ENCODE measurements at places on chromosomes 4 and X. TPM values are rescaled to one million over a fixed set of nuclear protein-coding genes. Genes with fewer than 3 reads are reported as not detected.
A peak's percentile ranks its signal among the peaks of the same experiment; 100 is the strongest.

Gene XG
- total RNA-seq: not detected

Gene BEX2
- not detected for total RNA-seq

Gene ZNF157
- total RNA-seq: not detected

Gene FGA
- 19,455 TPM for total RNA-seq

Gene SLC26A1
- 9.6 TPM for total RNA-seq

Gene ANKRD50
- 4.6 TPM for total RNA-seq

Gene FAM193A
- total RNA-seq: 8.5 TPM

Gene NKX3-2
- not detected for total RNA-seq

Gene MTNR1A
- not detected for total RNA-seq

Gene ZCCHC4
- 3.5 TPM for total RNA-seq

GRCh38 chr4:109434007-109434971 is 674 bp downstream of the SEC24B start:
- DNase-seq: peak; percentile 74

GRCh38 chr4:5992171-5992827 is 25.9 kb downstream of the C4orf50 start:
- no peak for DNase-seq

DNA sequence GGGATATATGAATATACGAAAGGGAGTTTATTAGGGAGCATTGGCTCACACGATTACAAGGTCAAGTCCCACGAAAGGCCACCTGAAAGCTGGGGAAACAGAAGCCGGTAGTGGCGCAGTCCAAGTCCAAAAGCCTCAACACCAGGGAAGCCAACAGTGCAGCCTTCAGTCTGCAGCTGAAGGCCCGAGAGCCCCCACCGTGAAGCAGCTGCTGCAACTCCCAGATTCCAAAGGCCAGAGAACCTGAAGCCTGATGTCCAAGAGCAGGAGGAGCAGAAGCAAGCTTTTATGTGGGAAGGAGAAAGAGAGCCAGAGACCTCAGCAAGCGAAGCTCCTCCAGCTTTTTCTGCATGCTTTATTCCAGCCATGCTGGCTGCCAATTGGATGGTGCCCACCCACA is 275.8 kb downstream of the PTTG2 start:
- no peak for DNase-seq

GRCh38 chrX:67585401-67585800 is 41.6 kb downstream of the AR start:
- DNase-seq: no peak

DNA sequence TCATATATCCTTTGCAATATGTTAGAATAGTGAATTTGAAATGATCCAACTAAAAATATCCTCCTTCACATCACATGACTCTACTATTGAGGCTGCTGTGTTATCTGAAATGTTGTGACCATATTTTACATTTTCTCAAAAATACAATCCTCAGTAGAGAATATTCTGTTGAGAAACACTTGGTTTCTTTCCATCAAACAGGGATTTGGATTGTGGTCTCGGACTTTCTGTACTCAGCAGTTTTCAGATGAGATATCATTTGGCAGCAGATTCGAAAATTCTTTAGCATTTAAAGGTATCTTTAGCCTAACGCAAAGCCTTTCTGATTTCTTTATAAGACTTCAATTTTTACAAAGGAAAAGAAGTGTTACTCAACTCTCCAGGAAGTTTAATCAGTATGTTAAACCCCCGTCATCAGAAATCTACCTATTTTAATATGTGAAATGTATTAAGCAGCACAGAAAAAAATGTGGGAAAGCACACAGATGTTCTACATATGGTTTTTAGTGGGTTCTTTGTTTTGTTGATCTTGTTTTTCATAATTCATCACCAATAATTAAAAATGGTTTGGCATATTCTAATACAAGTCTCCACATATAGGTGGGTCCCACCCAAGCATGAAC is 55.4 kb upstream of the ANXA3 start:
- DNase-seq: no peak

GRCh38 chr4:95585016-95585695 is 36.4 kb upstream of the UNC5C start:
- no peak for DNase-seq

DNA sequence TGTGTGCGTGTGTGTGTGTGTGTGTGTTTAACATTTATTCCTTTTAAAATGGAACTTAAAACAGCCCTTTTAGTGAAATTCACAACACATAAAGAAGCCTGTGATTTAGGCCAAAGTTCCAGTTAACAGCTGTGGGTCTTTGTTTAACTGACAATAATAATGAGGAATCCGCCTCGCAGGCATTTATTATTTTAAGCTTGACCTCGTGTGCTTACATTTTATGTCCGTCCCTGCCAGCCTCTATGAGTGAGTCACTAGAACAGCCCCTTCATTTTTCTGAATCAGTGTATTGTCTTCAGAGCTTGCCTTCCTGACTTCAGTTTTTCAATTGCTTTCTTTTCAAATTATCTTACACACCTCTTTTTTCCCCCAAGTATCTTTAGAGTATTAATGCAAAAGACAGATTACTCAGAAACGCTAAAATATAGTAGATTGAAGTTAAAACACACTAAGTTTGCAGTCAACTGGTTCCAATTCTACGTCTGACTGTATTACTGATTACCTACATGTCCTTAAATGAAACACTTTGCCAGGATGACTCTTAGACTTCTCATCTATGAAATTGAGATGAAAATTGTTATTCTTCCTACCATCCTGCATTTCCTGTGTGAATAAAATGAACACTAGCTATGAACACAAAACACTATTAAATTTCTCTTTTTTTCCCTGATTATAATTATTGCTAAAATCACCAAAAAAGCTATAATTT is 319.6 kb upstream of the HS3ST1 start:
- DNase-seq: no peak

- DNase-seq: no peak
Measured at GRCh38 chr4:18039113-18039512, 17.6 kb upstream of the LCORL start.

DNA sequence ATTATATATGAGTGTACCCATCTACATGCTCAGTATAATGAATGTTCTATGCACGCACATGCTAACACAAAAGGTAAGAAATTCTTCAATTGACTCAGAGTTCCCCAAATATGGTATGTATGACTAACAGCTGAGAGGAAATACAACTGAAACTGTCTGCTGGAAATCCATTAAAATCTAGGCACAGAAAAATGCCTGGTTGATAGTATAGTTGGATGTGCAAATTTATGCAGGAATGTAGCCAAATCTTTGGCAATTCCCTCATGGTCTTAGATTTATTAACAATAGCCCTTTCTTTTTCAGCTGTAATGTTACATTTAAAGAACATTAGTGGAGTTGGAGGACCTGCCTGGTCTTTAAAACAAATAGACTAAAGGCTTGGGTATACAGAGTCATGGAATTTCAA is 5.5 kb downstream of the CAMK2D start:
- no peak for DNase-seq

GRCh38 chr4:1164040-1164439 is 8.3 kb downstream of the SPON2 start:
- DNase-seq: no peak

DNA sequence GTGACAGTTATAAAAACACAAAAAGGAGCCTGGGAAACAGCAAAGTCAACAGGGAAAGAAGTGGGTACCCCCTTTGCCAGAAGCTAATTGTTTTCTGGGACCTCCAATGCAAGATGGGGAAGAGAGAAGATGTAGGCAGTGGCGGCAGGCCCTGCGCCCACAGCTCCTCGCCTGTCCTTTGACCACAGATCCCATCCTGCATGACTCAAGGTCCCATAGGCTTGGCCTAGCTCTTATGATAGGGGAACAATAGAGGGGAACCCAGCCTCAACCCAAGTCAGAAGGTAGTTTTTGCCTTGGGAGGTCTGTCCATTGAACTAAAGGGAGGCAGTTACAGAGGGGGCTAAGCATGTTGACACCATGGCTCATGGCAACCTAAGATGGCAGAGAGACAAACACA is 14.2 kb downstream of the ZMYM3 start:
- DNase-seq: no peak

GRCh38 chr4:173500841-173501591 is 29.0 kb downstream of the HAND2 start:
- no peak for DNase-seq

- no peak for DNase-seq
Measured at GRCh38 chrX:43860646-43861370, 21.4 kb downstream of the MAOB start.
